ENCODE measurements at places on chromosomes 5 and 9.

DNA sequence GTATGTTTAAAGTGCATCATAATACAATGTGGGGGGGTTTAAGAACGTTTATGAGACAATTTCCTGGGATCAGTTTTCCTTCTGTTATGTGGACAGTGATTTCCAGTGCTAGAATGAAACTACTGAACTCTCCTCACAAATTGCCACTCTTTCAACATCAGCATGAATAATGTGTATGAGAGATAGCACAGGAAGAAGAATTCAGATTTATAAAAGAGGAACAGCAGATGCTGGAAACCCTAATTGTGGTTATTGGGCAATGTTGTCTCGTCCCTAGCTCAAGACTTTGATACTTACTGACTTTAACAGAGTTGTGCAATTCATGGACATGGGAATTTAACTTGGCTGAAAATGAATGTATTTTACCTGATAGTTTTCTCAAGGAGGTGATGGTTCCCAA lies 410.8 kb upstream of the MEF2C start:
- no peak for DNase-seq

GRCh38 chr5:66209350-66209749 lies 65.2 kb downstream of the SREK1 start:
- no peak for DNase-seq

DNA sequence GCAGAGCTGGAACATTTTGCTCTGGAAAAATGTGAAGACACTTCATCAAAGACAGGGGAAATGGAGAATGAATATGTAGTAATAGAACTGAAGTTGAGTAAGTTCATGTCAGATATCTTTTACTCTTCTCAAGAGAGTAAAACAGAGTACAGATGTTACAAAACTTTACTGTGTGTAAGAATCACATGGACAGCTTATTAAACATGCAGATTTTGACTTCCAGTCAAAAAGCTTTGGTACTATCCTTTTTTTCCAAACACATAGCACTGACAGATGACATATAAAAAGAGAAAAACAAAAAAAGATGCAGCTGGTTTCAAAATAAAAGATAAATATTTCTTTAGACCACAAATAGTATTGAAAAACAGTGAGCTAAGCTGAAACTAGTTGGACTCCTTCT lies 115.4 kb downstream of the FBN2 start:
- no peak for DNase-seq

GRCh38 chr9:88691811-88692210 lies 156.8 kb downstream of the NXNL2 start:
- no peak for DNase-seq

GRCh38 chr9:8708728-8709127 lies 909.1 kb upstream of the DMAC1 start:
- no peak for DNase-seq

GRCh38 chr5:15645381-15646160 lies 145.6 kb downstream of the FBXL7 start:
- DNase-seq, result no peak

DNA sequence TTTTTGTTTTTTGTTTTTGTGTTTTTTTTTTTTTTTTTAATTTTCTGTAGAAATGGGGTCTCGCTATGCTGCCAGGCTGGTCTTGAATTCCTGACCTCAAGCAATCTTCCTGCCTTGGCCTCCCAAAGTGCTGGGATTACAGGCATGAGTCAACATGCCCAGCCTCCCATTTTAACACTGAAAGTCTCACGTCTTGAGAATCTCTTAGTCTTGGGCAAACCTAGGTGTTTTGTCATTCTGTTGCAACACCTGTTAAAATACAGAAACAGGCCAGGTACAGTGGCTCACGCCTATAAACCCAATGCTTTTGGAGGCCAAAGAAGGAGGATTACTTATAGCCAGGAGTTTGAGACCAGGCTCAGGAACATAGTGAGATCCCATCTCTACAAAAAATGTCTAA lies 599.0 kb downstream of the TLR4 start:
- no peak for DNase-seq

DNA sequence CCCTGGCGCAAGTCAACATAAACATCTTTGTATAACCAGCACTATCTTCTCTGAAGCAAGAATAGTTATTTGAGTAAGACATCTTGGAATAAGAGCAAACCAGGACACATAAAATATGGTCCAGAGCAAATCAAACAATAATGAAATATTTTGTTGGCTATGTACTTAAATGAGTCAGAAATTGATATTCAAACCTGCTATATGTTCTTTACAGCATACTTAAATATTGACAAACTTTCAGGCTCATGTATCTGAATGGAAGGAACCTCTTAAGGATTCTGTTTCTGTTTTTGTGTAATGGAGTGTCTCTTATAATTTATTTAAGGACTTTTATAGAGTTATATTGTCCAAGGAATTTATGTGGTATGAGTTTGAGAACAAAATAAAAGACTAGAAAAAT lies 747.3 kb downstream of the EFNA5 start:
- no peak for DNase-seq

- DNase-seq, result no peak
Measured at GRCh38 chr9:99199938-99200539, 21.7 kb downstream of the ALG2 start.

DNA sequence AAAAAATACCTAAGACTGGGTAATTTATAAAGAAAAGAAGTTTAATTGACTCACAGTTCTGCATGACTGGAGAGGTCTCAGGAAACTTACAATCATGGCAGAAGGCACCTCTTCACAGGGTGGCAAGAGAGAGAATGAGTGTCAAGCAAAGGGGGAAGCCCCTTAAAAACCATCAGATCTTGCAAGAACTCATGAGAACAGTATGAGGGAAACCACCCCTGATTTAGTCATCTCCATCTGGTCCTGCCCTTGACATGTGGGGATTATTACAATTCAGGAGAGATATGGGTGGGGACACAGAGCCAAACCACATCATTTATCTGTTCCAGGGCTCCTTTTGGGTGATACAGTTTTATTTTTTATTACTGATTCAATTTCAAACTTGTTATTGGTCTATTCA lies 23.2 kb upstream of the ADAMTS16 start:
- no peak for DNase-seq

- no peak for DNase-seq
Measured at GRCh38 chr5:29853711-29854220, 1339.7 kb upstream of the CDH6 start.

DNA sequence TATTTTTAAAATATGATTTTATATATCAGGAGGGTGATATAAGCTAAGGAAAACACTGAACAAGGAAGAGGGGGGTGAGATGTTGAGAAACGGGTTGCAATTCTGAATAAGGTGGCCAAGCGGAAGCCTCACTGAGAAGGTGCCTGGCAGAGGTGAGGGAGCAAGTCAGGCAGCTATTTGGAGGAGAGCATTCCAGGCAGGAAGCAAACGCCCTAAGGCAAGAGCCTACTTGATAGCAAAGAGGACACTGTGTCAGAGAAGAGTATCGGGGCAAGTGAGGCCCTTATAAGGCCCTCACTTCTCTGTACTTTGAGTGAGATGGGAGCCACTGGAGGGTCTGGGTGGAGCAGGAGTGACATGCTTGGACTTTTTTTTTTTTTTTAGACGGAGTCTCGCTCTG lies 8.0 kb upstream of the CTNNA1 start:
- DNase-seq, result no peak

- no peak for DNase-seq
Measured at GRCh38 chr9:81112627-81113452, 576.5 kb downstream of the TLE1 start.

GRCh38 chr9:120182011-120182410 lies 398.0 kb downstream of the CDK5RAP2 start:
- DNase-seq, result no peak

- no peak for DNase-seq
Measured at GRCh38 chr9:17082343-17083064, 52.3 kb upstream of the CNTLN start.

GRCh38 chr9:5536684-5537083 lies 26.4 kb downstream of the PDCD1LG2 start:
- no peak for DNase-seq

- no peak for DNase-seq
Measured at GRCh38 chr5:175689147-175689991, 31.5 kb downstream of the HRH2 start.

DNA sequence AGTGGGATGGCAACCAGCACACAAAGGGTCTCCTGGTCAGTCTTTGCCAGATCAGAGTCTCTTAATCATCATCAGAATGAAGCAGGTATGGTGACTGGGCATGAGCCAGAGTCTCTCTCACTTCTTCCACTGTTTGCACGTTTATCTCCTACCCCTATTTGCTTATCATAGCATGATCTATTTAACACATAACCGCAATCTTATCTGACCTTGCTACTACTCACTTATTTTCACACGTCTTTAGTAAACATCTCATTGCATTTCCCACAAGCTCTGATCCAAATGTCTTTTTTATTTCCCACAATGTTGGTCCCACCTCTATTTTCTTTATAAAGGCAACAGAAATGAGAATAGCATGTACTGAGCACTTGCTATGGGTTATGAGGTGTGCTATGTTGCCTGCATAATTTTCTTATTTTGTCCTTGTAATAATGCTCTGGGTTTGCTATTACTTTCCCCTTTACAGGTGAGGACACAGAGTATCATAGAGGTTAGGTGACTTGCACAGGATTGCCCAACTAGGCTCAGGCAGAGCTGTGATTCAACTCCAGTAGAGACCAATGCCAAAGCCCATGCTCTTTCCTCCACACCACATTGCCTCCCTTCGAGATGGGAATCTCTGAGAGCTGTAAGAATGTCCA lies 39.7 kb upstream of the IL7R start:
- no peak for DNase-seq

GRCh38 chr9:1998111-1998510 lies 17.0 kb upstream of the SMARCA2 start:
- no peak for DNase-seq

DNA sequence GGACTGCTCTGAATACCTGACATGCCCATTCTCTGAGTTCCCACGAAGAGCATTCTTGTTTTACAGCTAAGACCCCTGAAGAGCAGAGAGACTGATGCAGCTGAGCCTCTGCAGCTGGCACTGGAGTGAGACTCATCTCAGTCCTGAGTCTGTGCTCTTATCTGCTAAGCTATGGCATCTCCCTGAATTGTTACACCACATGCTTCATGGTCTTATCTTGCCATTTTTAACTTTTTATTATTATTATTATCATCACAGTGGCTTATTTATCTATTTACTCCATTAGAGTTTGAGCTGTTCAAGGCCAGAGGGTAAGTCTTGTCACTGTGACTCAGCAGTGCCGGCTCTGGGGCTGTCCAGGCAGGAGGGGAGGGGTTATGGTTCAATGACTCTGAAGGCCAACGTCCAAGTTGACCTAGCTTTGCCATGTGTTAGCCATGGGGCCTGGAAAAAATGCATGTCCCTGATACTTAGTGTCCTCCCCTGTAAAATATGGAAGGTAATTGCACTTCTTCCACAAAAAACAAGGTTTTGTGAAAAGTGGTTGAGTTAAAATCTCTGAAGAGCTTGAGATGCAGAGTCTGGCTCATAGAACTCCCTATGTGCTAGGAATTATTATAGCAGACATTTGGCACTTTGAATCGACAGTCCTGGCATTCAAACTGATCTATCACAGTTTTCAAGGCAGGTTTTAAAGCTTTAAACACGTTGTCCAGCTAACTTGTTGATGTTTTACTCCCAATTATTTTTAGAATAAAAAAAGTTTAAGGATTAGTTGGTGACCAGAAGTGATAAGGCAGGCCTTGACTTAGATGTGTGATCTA lies 94.6 kb downstream of the ALDH1A1 start:
- DNase-seq, result no peak

GRCh38 chr5:139852696-139853095 lies 57.1 kb downstream of the PSD2 start:
- DNase-seq, result no peak

- DNase-seq, result no peak
Measured at GRCh38 chr5:54159153-54159892, 151.1 kb downstream of the ARL15 start.

GRCh38 chr9:34592895-34593601 lies 3.5 kb upstream of the CNTFR start:
- DNase-seq, result no peak

DNA sequence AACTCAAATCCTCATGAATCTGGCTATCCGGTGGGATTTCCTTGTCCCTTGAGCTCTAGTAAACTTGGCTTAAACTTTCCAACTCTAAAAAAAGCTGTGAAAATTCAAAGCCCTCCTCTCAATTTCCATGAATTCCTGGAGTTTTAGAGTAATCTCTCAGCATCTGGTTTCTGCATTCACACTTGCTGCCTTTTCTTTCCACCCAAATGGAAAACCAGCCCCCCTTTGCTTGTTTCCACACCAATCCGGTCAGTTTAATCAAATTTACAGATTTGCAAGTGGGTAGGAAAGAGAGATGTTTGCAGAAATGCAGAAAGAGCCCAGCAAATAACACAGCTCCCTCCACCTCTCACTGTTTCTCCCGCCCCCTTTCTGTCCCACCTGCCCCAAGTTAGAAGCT lies 91.1 kb downstream of the ENC1 start:
- DNase-seq, result no peak

GRCh38 chr9:6680797-6681146 lies 35.2 kb upstream of the GLDC start:
- no peak for DNase-seq

DNA sequence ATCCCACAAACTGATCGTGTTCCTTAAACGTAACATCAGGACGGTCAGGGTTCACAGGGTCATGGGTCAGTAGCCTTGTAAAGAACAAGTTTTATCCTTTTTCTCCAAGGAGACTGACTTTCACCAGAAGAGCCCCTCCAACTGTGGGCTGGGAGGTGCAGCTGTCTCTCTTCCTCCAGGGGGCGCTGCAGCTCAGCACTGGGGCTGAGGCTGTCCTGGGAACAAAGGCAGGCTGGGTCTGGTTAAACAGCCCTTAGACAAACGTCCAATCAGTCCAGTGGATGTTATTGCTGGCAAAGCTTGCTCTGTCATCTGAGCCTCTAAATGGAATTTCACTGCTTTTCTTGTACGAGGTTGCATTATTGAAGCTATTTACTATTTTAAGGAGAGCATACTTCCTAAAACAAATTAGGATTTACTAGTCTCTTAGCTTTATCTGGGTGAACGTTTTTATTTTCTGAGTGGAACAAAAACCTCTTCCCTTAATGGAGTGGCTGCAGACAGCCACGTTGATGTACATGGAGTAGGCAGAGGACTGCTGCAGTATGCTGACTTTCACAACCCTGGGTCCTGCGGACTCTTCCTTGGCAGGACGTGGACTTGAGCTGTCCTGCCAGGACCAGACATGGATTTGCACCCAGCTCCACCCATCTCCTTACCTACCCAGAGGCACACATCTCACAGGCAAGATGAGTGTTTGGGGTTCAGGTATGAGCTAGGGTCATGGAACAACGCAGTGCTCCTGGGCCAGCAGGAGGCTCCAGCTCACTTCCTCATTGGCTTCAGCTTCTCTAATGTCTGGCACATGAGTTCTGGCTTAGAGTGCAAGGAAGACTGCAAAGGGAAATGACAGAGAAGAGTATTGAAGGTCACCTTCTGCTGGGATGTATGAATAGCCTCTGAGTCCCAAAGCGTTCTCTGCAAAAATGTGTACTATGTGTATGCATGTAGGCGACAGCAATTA lies 7.8 kb downstream of the EXOSC2 start:
- peak; percentile 57 for DNase-seq

Data from stimulated activated CD4-positive, alpha-beta T cell treated with anti-CD3 and anti-CD28 coated beads, TNF-alpha, amount 100 ng/mL, for 4 hours (primary cell).